ENCODE measurements at places on chromosomes 1 and 21.

GRCh38 chr1:22611530-22611947 lies 24.9 kb upstream of the C1QA start:
- peak; percentile 63 for DNase-seq

DNA sequence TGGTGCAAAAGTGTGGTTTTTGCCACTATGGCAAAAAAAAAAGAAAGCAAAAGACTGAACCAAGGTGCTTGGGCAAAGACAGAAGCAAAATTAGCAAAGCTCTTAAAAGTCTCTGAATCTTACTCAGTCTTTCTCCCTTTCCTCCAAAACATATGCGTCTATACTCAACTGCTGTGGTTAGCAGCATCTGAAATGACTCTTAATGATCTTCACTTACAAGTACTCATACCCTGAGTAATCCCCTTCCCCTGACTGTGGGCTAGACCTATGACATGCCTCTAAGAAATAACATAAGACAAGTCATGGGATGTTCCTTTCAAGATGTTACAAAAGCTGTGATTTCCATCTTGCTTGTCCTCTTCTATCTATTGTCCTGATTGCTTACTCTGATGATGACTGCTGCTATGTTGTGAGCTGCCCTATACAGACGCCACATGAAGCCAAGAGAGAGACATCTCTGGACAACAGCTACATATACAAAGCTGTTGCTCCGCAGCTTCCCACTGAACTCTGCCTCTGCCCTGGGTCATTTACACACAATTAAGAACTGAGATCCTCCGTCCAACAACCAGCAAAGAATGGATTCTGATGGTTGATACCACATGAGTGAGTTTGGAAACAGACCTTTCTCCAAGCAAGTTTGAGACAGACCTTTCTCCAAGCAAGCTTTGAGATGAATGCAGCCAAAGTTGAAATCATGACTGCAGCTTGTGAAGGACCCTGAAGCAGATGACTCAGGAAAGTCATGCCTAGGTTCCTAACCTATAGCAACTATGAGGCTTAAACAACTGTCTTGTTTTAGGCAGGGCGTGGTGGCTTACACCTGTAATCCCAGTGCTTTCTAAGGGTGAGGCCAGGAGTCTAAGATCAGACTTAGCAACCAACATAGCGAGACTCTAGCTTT lies 55.2 kb downstream of the PUM1 start:
- peak; percentile 63 for DNase-seq

DNA sequence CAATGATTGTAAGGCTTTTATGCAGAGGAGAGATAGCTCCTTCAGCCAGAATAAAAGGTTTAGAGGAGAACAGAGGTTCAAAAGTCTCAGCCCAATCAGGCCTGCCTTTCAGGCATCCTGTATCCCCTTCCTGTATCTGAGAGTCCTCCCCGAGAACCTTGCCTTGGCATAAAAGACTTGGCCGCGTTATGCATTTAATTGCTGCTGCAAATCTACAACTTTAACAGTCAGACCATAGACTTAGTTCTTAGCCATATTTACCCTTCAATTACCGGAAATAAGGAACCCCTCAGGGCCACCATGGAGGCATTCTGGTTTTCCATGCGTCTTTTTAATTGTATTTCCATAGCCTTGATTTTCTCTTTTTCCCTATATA lies 18.3 kb upstream of the HYI start:
- DNase-seq = no peak

DNA sequence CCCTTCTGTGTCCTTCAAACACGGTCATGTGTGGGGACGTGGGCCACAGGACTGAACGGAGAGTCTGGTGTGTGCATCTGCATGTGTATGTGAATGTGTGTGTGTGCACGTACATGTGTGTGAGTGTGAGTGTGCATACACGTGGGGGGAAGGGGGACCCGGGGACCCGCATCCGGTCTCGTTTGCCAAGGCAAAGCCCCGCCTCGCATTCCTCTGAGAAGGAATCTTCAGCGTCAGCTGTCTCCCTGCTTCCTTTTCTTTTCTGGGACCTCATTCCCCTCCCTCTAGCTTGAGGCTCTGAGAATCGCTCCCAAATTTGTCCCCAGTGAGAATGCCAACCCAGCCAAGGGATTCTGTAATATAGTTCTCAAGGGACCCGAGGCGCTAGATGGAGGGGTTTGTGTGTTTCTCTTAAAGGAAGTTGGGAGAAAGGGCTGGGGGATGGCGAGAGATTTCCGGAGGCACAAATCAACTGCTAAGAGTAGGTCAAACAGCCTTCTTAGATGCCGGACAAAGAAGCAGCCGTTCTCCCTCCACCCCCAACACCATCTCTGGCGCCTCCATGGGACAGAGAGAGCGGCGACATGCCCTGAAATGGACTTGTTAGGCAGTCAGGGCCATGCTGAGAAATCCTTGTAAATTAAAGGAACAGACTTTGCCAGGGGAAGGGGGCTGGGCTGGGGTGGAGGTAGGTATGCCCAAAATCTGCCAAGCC lies 6.6 kb downstream of the IFFO2 start:
- DNase-seq = peak; percentile 51

GRCh38 chr1:47431534-47431933 lies 6.3 kb upstream of the FOXD2 start:
- peak; percentile 63 for DNase-seq

GRCh38 chr1:222909586-222909985 lies 94.7 kb downstream of the DISP1 start:
- DNase-seq = peak; percentile 68

DNA sequence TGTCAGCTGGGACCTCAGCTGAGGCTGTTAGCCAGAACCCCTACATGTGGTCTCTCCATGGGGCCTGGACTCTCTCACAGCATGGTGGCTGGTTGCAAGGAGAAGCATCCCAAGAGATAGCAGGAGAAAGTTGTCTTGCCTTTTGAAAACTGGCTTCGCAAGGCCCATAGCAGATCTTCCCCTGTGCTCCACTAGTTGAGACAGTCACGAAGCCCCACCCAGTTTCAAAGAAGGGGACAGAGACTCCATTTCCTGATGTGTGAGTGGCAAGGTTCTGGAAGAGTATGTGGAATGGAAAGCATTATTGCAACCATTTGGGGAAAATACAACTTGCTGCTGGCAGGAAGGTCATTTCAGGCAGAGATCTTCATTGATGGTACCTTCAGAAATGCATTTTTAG lies 7.5 kb upstream of the CSRP1 start:
- DNase-seq = no peak

DNA sequence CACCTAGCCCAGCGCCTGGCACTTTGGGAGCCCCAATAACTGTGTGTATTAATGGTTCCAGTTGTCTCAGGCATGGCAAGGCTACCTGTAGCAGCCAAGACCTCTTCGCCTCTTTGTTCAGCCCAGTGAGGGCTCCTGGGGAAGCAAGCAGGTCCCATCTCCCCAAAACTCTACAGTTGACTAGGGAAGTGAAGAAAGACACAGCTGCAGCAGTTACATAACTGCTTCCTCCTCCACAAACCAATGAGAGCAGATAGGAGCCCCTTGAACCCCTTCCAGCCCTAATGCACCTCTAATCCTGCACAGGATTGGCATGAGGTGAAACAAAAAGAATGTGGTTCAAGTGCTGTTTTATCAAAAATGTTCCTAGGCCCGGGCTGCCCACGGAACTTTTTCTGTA lies 100.5 kb downstream of the SYF2 start:
- no peak for DNase-seq

DNA sequence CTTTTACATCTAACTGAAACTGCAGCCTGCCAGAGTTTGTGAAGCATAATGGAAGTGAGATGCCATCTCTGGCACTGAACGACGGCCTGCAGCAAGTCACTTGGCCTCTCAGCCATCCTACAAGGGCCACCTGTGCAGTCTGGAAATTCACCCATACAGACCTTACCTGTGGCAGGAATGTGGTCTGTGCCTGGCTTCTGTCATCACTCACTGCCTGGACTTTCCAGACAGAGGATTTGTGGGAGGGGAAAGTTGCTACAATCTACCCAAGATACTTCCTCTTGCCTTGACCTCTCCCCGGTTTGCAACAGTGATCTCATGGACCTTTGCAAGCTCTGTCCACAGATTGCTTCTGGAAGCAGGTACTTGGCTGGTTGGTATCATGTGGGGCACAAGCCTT lies 58.4 kb upstream of the ATP1B1 start:
- DNase-seq = no peak

DNA sequence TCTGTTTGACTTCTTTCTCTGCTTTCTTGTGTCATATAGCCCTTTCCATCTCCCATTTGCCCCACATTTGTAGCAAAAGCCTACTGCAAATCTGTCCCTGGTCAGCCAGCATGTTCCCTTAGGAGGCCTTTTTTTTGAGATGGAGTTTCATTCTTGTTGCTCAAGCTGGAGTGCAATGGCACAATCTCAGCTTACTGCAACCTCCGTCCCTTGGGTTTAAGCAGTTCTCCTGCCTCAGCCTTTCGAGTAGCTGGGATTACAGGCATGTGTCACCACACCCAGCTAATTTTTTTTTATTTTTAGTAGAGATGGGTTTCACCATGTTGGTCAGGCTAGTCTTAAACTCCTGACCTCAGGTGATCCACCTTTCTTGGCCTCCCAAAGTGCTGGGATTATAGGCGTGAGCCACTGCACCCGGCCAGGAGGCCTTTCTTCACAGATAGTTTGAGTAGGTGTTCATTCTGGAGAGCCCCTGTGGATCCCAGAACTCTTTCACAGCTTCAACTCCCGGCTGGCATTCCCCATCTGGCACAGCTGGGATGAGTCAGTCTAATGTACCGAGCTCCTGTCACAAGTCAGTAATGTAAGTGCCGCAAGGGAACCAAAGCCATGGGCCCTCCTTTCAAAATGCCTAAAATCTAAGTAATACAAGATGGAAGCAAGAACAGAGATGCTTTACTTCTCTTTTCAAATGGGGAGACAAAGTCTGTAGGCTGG lies 9.4 kb upstream of the NHLH1 start:
- DNase-seq = no peak

DNA sequence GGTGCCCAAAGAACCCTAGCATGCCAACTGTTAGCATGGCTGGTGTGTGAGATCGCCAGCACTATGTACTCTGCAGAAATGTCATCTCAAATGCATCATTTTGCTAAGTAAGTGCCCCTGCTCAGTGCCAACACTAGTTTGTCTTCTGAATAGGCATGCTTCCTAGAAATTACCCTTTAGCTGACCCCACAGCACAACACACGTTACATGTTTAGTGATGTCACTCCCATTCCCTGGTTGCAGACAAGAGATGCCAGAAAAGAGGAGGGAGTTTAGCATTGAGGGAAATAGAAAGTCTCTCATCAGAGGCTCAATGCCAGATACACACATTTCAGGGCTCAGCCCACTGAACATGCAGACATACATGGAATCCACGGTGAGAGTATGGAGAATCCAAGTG lies 9.3 kb upstream of the ST6GALNAC3 start:
- no peak for DNase-seq

- DNase-seq = peak; percentile 98
These were observed 5.5 kb upstream of the TGFBR3 start for GRCh38 chr1:91891454-91891853.

GRCh38 chr1:226980122-226980560 lies 40.0 kb downstream of the COQ8A start:
- DNase-seq = no peak

GRCh38 chr21:25569084-25569483 lies 38.2 kb downstream of the MRPL39 start:
- DNase-seq = no peak

DNA sequence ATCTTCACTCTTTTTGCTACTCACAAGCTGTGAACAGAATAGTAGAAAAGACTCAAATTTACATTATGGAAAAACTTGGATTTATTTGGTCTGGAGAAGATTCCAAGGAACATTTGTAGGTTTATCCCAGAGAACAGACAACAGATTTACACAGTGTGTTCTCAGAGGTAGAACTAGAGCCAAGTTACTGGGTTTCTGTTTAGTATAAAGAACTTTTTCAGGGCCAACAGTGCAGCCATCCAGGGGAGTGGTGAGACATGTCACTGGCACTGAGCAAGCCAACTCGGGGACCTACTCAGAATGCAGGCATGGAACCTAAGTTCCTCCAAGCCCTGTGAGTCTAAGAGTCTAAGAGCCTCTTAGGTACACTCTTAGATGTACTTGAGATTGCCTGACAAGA lies 142.6 kb downstream of the OMA1 start:
- DNase-seq = no peak

GRCh38 chr1:245074232-245074747 lies 80.5 kb upstream of the KIF26B start:
- DNase-seq = peak; percentile 80

GRCh38 chr1:36115200-36115669 lies 9.8 kb downstream of the COL8A2 start:
- peak; percentile 60 for DNase-seq

GRCh38 chr1:61517345-61517744 lies 207.6 kb downstream of the TM2D1 start:
- no peak for DNase-seq

GRCh38 chr1:160836561-160836960 lies 26.1 kb downstream of the CD244 start:
- DNase-seq = no peak

DNA sequence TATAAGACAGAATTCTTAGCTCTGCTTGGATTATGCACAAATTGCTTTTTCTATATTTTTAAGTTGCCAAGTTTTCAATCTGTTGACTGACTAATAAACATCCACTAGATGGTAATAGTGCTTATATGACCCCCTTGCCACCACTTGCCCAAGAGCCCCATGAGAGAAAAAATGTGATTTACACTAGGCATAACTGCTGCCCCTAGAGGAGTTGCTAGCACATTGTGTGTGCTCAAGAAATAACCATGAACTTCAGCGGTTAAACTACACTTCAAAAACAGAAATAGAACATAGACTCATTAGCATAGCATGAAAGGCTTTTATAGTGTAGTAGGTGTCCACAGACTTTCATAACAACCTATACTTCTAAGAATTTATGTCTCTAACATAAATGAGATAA lies 61.4 kb downstream of the BRINP3 start:
- no peak for DNase-seq

GRCh38 chr1:183567584-183567983 lies 22.7 kb downstream of the NCF2 start:
- DNase-seq = no peak

DNA sequence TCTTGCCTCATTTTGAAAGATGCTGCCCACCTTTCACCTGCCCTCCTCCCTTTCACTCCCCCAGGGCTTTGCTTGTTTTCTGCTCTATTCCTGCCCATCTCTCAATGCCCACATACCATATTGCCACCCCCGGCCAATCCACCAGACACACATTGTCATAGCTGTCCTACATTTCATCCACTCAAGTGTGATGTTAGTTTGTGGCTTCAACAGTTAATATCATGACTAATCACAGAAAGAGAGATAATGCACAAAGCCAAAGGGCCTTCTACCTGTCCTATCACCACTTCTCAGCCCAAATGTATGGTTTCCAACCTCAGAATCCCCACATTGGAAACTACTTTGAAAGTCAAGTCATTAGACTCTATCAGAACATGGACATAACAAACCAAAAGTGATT lies 18.0 kb upstream of the RCSD1 start:
- no peak for DNase-seq

- DNase-seq = peak; percentile 50
These were observed 45.7 kb downstream of the CAPZB start for GRCh38 chr1:19439464-19440171.

Measured in fibroblast of villous mesenchyme (primary cell).